Activated CD8-positive, alpha-beta memory T cell treated with anti-CD3 and anti-CD28 coated beads for 1 hour (primary cell): ENCODE measurements at places on chromosomes 1 and 21.

DNA sequence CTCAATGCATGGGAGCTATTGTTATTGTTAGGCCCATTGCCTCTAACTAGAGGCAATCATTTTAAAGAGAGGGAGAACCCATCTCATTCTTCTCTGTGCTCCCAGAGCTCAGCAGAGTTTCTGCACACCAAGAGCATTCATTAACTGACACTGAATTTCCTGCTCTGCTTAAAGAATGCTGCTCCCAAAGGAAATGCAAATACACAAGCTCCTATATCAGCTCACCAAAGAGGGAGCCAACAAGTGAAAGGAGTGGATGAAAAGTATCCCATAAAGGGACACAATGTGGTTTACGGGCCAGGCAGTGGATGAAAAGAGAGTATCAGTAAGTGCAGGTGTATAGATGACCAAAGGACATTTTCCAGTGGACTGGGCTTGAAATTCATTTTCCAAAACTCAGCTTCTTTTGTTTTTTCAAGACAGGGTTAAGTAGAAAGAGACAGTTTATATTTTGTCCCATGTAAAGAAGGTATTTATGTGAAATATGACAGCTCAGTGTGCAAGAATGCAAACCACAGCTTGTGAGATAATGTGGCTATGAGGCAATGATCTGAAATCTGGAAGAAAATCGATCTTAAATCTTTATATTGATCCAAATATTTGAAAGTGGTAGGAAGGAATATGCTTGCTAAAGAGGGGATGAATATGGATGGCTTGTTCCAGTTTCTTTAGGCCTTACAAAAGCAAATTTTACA lies 207.7 kb upstream of the CAMK1G start:
- no peak for DNase-seq

GRCh38 chr1:81126989-81127581 lies 673.6 kb upstream of the ADGRL2 start:
- no peak for DNase-seq

DNA sequence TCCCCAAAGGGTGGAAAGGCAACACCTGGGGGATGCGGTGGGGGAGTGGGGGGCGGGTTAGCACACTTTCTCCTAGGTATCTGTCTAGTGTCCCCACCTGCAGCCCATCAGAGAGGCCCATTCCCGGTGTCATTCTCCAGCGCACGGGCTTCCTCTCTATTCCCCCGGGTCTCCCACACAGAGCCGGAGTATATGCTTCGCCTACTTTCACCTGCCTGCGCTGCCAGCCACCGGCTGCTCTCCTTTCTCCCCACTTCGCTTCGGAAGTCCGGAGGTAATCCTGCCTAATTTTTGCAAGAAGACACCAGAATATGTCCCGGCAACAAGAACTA lies 852 bp downstream of the RGS7 start:
- DNase-seq: no peak

DNA sequence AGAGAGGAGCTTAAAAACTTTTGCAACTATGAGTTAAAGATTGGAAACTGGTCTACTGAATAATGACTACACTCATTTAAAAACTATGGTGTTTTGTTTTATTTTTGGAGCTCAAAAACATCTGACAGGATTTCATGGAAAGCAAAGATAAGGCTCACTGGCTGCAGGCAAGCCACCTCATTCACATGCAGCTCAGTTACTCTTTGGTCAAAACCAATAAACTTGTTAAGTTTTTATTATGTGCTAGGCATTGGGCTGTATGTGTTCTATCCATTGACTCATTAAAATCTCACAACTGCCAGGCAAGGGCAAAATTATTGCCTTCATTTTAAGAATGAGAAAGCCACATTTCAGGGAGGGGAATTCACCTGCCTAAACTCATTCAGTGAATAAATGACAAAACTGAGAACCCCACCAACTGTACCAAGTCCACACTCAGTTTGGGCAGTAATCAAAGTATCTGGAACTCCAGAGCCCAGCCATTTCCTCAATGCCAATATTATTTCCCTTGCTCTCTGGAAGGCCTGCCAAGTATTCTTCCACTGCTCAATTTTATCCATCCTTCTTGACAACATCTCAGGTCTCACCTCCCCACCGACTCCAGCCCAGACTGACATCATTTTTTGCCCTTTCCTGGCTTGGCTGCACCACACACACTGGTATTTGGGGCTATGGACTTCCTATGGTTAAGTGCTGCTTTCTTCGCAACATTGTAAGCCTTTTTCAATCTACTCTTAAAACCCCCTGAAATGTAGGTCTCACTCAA lies 401.1 kb upstream of the NFIA start:
- DNase-seq: no peak

DNA sequence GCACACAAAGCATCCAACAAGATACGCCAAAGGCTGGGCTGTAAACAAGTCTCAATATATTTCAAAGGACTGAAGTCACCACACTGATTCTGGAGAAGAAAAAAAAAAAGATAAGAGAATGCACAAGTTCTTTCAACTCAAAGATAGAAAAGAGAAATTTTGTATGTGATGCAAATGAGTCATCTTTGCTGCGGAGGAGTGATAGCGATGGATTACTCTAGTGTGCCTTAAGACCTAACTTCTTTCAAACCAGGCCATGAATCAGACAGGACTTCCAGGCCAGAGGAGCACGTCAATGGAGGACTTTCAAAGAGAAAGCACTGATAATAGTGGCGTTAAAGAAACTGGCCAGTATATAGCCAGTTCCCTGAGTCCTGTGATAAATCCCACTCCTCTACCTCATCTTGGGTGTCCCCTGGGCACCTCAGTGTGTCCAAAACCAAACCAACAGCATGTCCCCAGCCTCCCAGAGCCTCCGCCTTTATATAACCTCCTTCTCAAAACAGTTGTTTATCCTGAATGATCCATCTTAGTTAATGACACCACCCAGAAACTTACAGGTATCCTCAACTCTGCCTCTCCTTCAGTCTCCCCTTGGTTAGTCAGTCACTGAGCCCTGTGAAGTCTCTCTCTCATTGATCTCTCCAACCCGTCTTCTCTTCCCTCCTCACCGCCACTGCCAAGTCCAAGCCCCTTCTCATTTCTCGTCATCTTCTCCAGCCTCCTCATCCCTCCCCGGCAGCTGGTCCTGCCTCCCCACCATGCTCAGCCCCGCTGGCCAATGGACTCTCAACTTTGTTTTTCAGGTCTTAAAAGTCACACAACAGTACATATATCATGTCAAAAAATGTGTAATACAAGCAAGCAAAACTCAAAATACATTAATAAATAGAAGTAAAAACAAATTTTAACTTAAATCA lies 47.2 kb upstream of the IFFO2 start:
- no peak for DNase-seq

DNA sequence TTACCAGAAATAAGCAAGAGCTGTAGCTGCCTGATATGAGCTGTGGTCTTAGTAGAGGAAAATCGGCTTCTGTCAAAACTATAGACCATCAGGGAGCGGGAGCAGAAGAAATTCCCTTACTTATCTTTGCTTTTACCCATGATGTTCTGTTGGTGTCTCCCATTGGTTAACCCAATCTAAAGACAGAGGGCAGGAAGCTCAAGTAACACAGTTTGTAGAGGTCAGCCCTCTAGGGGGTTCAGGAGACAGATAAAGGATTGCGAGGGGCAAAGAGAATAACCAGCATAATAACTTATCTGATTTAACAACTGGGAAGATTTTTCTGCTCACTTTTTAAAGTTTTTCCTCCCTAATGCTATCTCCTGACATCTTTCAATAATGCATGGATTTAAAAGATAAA lies 142.4 kb downstream of the NTMT2 start:
- no peak for DNase-seq

GRCh38 chr1:55155522-55155921 lies 59.6 kb downstream of the USP24 start:
- no peak for DNase-seq

DNA sequence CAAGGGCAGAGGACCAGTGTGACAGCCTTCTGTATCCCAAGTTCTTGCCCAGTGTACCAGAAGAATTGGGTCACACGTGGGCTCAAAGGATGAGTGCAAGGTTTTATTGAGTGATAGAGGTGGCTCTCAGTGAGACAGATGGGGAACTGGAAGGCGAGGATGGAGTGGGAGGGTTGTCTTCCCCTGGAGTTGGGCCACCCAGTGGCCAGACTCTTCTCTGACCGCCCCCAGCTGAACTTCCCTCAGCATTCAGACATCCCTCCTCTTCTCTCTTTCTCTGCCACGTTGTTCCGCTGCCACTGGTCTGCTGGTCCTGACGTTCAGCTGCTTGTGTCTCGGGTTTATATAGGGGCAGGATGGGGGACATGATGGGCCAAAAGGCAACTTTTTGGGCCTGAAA lies 150.1 kb upstream of the IVNS1ABP start:
- DNase-seq: no peak

DNA sequence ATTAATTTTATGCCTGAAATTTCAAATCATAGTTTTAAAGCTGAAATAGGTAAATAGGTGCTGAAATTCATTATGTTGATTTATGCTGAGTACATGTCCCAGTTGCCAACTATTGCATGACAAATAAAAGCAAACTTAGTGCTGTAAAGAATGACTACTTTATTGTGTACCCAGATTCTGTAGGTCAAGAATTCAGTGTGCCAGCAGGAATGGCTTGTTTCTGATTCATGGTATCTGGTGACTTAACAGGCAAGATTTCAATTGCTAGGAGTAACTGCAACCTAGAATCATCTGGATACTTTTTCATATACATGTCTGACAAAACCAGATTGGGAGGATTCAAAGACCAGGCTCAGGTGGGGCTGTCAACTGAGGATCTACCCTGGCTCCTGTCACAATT lies 678.4 kb upstream of the ADAMTS5 start:
- DNase-seq: no peak

DNA sequence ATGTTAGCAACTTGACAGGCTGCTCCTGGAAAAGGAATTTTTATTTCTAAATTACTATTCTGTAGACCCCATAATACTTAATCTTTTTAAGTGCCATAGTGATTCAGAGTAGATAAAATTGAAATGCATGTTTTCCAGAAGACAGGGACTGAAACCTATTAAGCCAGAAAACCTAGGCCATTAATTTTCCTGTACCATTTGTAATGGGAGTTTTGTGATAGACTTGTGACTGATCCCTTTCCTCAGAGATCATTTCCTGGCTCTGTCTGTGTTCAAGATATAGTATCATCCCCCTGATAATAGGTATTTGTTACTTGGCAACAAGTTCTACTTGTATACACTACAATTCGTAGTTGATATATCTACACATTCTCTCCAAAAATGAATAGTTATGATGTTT lies 1609.8 kb downstream of the AMY1C start:
- DNase-seq: no peak

DNA sequence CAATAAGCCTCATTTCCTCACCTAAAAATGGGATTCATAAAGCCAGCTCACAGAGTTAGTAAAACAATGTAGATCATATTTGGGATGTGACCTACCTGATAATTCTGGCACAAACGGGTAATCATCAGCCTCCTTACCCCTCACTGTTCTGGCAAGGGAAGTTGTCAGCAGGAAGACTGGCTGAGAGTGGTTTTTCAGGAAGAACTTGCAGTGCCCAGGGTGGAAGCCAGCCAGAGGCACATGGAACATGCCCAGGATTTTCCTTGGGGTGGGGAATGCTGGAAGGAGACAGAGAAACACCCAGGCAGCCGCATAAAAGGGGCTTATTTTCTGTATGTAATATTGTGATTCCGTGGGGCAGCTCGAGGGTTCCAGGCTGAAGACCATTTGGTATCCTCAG lies 7.7 kb upstream of the SLC5A9 start:
- no peak for DNase-seq

- DNase-seq: no peak
Measured at GRCh38 chr1:210263963-210264362, 31.4 kb downstream of the SERTAD4 start.

GRCh38 chr1:42742617-42743316 lies 2.7 kb upstream of the CLDN19 start:
- DNase-seq: no peak

DNA sequence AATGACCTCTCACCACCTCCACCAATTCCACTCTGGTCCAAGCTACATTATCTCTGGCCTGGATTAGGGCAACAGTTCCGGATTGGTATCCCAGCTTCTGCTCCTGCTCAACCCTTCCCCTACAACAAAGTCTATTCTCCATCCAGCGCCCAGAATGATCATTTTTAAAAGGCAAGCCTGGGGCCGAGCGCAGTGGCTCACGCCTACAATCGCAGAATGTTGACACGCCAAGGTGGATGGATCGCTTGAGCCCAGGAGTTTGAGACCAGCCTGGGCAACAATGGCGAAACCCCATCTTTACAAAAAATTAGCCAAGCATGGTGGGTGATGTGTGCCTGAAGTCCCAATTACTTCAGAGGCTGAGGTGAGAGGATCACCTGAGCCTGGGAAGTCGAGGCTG lies 2.2 kb downstream of the LYST start:
- DNase-seq: no peak

- no peak for DNase-seq
Measured at GRCh38 chr1:8364528-8365442, 46.9 kb downstream of the SLC45A1 start.

- DNase-seq: no peak
Measured at GRCh38 chr1:107670397-107671040, 294.5 kb downstream of the VAV3 start.

DNA sequence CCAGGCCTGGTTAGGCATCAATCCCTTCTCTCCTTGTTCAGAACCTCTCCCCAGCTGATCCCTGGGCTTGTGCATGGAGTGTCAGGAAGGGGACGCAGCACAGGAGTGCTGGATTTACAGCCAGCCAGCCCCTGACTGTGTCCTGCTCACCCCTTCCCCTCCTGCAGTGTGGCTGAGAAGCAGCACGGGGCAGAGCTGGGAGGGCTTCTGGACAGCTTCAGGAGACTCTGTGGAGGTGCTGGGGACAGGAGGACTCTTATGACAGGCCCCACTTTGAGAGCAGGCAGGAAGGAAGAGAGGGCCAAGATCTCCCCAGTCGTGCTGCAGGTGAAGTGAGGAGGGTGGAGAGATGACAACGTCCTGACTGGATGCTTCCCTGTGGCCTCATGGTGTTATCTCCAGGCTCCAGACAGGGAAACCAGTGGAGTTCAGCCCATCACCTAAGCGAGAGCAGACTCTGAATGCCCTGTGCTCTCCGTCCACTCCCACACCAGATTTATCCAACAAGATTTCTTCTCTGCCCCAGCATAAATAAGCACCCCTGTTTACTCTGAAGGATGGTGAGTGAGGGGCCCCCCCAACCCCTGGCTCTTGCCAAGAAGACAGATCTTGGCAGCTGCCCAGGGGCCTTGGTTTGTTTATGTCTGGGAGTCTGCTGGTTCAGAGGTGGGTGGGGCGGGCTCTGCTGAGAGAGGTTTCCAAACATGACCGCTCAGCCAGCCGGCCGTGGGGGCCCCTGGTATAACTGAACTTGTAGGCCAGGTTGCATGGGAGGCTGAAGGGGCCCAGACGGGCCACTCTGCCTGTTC lies 21.3 kb downstream of the TMCC2 start:
- DNase-seq: no peak

GRCh38 chr1:14300991-14301703 lies 297.3 kb upstream of the KAZN start:
- DNase-seq: no peak

DNA sequence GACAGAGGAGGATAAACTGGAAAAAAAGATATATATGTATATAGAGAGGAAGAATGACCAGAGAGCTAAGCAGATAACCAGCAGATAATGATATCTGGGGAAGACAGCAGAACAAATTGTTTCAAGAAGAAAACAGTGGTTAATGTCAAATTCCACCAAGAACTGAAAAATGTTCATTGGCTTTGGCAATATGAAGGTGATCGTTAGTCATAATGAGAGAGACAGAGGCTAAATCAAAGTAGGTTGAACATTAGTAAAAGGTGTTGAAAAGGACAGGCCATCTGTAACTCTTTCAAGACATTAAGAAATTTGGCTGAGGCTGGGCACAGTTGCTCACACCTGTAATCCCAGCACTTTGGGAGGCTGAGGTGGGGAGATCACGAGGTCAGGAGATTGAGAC lies 25.3 kb upstream of the CR2 start:
- no peak for DNase-seq
